ENCODE measurements at places on chromosomes 5 and 9. TPM values are rescaled to one million over a fixed set of nuclear protein-coding genes. Genes with fewer than 3 reads are reported as not detected.

GRCh38 chr9:115006660-115007059 is 76.3 kb upstream of the TNFSF8 start:
- no peak for DNase-seq

GRCh38 chr9:24479361-24480059 is 66.2 kb downstream of the IZUMO3 start:
- no peak for DNase-seq

DNA sequence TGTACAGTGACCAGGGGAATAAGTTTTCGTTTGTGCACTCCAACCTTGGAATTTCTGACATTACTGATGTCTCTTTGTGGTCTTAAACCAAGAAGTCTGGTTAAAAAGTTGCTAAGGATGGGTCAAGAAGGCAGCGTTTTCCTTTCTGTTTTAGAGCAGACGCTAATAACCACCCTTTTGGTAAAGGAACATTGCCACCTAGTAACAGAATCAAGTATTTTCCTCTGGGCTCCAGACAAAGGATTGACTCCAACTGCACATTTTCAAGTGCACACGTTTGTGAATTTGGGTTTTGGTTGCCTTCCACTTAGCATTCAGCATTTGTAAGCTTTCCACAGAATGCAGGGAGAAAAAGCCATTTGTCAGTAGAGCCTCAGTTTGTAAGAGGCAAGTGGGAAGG is 22.2 kb upstream of the CEP78 start:
- DNase-seq = peak; percentile 5

The OTP gene
- not detected for total RNA-seq

GRCh38 chr9:112629671-112630485 is 88.0 kb downstream of the INIP start:
- no peak for DNase-seq

DNA sequence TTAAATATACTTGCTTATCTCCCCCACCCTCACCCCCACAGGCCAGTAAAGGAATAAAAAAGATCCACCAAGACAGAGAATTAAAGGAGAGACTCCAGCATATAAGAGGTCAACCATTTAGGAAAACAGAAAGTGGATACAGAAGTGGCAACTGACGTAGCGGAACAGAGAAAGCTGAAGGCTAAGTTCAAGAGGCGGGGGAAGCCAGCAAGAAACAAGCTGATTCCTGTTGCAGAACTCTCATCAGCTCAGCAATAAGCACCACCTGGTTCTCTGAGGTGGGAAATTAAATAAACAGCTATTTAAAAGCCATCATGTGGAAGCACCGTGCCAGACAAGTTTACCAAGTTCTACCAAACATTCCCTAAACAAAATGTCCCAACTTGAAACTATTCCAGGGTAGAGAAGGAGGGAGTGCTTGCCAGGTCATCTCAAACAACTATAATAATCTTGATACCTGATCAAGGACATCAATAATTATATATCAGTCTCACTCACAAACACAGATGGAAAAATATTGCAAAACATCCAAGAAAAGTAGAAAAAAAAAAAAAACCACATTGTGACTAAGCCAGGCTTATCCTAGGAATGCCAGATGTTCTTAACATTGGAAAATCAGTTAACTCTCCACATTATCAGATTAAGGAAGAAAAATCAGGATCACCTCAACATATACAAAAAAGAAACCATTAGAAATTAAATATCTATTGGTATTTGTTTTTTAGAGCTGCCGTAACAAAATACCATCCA is 7.3 kb upstream of the ARL15 start:
- DNase-seq = no peak

DNA sequence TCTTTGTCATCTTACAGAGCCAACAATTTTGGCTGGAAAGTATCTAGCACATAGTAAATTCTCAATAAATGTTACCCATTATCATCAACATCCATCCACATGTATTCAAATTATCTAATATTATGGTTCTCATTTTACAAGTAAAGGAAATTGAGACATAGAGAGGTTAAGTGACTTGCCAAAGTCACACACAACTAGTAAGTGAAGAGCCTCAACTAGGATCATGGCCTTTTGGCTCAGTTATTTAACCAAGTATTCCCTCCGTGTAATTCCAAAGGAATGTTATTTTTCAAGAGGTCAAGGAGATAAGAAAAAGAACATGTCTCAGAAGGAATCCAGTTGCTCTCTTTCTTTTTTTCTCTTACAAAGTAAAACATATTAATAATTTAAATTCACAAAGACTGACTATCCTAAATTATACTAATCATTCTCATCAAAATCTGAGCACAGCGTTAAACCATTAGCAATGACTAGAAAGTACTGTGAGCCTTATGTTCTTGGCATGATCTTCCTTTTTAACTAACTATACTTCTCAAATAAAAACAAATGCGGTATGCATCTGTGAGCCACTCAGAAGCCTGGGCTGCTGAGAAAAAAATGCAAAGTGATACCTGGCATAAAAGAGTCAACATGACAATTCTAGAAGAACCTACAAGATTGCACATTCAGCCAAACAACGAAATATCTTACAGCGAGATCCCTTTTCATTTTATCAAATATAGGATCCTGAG is 350.9 kb downstream of the GLIS3 start:
- DNase-seq = no peak

- no peak for DNase-seq
Measured at GRCh38 chr5:129398026-129398678, 61.9 kb upstream of the ADAMTS19 start.

The CACNA1B gene
- total RNA-seq = 0.04 TPM

DNA sequence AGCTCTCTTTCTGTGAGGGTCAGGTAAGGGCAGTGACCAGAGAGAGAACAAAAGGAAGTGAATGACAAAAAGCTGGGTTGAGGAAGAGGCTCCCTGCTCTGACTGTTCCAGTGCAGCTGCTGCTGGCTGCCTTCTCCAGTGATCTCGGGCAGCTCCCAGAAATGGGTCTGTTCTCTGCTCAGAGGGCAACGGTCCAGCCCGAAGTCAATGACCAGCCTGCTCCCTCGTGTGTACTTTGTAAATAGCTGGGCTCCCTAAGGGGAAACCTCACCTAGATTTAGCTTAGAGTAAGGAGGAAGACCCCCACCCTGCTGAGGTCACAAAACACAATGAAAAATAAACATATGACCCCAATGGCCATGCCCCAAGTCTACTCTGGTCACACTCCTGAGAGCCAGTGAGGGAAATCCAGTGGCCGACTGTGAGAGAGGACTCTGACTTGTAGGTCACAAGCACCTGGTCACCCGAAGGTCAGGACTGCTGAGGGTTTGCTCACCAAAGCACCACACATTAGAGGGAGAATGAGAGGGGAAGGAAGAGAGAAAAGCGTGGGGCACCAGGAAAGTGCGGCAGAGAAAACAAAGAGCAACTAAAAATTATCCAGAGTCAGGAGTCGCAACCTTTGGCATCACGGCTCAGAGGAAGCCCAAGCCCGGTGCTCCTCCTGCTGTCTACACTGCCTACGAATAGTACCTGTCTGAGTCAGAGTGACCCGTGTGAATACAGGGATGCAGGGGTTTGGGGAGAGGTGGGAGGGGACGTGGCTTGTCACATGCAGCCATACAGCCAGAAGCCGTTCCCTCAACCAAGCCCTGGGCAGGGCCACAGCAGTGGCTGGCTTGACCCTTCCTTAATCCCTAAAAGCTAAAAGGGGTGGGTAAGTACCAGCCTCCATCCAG is 19.8 kb downstream of the NIPAL4 start:
- DNase-seq = peak; percentile 20

GRCh38 chr9:5575000-5575399 is 53.9 kb upstream of the RIC1 start:
- DNase-seq = peak; percentile 7

- DNase-seq = peak; percentile 56
Measured at GRCh38 chr5:1010181-1010510, 1.5 kb downstream of the NKD2 start.

The PCDHGB3 gene
- 0.40 TPM for total RNA-seq

The WDR38 gene
- total RNA-seq = not detected

- DNase-seq = peak; percentile 48
Measured at GRCh38 chr9:95726756-95727155, 148.7 kb upstream of the ERCC6L2 start.

- DNase-seq = no peak
Measured at GRCh38 chr9:21998026-21998425, 3.4 kb downstream of the CDKN2B-AS1 start.

DNA sequence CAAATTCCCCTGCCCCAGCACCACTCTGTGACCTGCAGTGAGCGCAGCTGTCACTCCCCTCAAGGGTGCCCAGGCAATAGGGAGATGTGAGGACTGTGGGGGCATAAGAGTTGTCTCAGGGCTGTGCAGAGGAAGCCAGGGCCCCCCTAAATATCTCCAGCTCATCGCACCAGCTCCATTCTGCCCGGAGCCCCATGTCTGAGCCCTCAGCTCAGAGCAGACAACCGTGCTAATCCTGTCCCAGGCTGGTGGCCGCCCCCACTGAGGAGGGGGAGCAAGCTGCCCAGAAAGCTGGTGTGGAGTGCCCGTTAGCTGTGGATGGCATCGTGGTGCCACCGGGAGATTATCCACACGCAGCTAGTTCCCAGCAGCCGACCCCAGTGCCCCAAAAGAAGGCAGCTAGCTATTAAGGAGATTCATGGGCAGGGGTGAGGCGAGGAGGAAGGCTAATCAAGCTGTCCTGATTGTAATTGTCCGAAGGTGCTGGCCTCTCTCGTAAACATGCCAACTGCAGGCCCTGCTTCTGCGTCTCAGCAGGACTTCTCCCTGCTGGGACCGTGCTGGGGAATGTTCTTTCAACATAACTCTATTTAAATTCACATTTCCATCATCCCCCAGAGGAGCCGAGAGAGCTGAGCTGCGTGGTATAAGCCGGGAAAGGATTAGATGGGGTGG is 17.0 kb upstream of the FIBCD1 start:
- DNase-seq = no peak

DNA sequence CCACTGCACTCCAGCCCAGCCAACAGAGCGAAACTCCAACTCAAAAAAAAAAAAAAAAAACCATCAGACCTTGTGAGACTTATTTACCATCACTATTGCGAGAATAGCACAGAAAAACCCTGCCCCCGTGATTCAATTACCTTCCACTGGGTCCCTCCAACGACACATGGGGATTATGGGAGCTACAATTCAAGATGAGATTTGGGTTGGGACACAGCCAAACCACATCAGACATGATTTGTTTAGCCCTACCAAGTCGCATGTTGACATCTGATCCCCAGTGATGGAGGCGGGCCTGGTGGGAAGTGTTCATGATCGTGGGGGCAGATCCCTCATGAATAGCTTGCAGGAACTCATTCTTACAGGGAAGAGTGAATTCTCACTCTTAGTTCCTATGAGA is 26.6 kb downstream of the MYO10 start:
- no peak for DNase-seq

GRCh38 chr9:93683331-93684134 is 107.1 kb downstream of the PHF2 start:
- DNase-seq = no peak

DNA sequence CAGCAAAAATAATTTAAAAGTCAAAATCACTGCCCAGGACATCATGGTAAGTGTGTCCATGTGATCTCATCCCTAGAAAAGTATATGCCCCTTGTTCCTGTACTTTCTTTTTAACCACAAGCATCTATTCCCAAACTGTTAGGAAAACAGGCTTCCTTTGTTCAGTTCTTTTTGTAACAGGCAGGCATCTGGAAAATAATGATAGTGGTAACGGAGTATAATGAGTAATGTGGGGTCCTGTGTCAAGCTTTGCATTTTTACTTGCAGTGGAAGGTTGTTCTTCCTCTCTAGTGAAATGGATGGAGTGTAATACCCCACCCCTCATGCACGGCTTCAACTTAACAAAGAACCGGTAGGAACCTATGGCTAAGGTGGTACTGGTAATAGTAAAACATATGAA is 532.1 kb downstream of the CTNND2 start:
- DNase-seq = no peak

DNA sequence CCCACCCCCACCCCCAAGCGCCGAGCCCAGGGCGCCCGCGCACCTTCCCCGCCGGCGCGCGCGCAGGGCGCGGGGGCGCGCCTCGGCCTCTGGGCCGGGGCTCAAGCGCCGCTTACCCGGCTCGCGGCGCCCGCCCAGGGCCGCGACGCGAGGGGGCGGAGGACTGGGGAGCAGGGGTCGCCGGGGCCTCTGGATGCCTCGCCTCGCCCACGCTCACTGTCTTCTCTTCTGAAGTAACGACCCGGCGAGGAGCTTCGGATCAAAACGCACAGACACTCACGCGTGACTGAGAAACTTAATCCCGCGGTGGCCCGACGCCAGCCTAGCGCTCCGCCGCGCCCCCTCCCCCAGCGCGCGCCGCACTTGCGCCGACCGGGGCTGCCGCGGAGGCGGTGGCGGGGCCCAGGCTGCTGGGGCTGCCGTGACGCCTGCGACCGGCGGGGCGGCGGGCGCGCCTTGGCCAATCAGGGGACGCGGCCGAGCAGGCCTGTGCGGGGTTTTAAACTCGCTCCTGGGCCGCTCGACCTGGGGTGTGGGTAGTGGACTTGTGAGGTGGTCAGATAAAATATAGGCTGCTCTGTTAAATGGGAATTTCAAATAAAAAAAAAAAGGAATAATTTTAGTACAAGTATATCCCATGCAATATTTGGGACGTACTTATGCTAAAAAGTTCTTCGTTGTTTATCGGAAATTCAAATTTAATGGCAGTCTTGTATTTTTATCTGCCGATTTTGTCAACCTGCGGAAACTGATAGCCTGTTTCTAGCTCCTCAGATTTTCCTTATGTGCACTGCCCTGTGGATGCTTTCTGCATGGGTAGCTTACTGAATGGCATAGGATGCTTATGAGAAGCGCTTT is at the start of gene MPDZ:
TSS of gene MPDZ (minus strand) at position 409 of the 858 bp plus-strand sequence. CDS start 29,377 bp downstream, outside the sequence.
- peak; percentile 31 for DNase-seq

DNA sequence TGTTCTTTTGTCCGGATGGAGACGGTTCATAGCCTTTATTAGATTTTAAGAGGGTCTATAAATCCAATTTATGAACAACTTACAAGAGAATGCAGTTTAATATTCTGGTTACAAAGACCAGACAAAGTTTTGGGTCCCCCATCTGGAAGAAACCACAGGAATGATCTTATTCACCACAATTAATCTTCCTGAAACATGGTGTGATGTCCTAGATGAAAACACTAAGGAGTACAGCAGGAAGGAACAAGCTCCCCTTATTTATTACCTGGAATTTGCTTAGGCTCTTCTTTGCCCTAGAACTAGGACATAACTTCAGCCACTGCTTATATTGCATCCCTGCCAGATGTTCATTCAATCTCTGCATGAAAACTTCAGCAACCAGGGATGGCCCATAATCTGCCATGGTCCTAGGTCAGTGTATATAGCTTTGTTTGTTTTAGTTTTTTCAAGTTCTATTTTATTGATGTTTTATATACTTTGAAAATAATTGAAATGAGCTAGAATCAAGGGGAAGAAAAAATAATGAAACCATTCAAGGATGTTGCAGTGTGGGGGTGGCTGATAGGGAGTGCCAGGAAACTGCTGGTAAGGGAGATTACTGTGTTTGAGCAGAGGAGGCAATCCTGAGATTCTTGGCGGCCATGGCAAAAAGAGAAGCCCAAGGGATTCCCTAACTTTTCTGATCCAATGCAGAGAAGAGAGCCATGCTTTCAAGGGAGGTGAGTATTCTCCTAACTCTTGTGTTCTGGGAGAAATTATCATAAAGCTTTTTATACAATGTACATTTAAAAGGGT is 16.8 kb downstream of the TXNDC8 start:
- DNase-seq = no peak

All from HepG2 (cell line).